Dorsolateral prefrontal cortex (tissue), 122 donors: ENCODE measurements at places on chromosomes 13 and 19. TPM values are rescaled to one million over a fixed set of nuclear protein-coding genes. Genes with fewer than 3 reads are reported as not detected.

CRB3 gene
- not detected for total RNA-seq

ADGRE3 gene
- not detected for total RNA-seq

TRPC4 gene
- total RNA-seq: 4.9 TPM

SPIB gene
- not detected for total RNA-seq

GRCh38 chr13:78958006-78958405 lies 299.1 kb upstream of the OBI1 start:
- DNase-seq: no peak

DNA sequence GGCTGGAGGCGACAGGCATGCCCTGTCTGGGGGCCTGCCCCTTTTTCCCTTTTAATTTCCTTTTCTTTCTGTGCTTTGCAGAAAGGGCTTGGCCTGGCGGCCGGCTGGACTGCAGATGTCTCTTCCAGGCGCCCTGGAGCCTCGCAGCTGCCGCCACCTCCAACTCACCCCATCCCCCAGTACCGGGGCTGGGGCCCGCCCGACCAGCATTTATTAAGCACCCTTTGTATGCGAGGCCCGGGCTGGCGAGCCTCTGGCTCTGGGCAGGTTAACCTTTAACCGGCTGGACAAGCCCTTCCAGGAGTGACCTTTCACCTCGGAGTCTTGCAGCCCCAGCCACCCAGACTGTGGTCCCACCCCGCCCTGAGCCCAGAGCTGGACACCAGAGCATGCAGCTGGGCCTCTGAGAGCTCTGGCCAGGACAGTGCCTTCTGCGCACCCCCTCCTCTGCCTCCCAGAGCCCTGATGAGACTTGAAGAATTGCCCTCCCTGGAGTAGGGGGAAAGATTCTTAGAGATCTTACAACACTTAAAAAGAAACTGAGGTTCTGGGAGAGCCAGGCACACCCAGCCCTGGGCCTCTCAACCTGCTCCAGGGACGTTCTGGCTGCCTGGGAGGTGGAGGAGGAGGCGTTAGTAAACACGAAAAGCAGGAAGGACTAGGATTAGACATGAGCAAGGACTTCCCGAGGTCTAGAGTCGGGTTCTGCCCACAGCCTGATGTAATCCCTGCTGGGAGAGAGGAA lies 1.1 kb upstream of the NR2F6 start:
- DNase-seq: no peak

GRCh38 chr19:12112701-12113100 lies 27.4 kb downstream of the ZNF20 start:
- no peak for DNase-seq

- DNase-seq: peak; percentile 49
These were observed 10.0 kb downstream of the ARHGAP45 start for GRCh38 chr19:1076951-1077350.

DNA sequence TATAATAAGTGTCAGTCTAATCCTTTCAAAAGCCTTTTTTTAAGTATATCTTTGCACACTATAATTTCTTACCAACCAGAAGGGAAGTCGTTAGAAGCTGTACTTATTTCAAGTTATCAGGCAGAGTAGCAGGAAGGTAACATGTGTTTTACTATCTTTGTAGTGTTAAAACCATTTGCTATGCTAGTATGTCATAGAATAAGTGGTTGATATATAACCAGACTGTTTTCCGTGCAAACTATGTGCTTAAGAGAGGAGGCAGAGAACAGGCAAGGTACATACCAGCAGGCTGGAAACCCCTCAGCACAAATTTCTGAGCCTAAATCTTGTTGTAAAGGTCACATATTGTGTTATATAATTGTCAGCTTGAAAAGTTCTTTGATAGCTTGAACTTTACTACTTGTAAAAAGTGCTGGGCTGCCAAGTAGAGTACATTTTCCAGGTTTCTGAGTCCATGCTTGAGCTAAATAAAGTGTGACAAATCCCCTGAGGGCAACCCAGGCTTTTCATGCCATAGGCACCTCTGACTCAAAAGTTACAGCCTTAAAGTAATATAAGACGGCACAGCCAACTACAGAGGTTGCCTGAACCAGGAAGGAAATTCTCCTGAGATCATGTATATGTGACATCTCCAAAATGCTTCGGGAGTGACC lies 1297.4 kb downstream of the PCDH9 start:
- no peak for DNase-seq

DNA sequence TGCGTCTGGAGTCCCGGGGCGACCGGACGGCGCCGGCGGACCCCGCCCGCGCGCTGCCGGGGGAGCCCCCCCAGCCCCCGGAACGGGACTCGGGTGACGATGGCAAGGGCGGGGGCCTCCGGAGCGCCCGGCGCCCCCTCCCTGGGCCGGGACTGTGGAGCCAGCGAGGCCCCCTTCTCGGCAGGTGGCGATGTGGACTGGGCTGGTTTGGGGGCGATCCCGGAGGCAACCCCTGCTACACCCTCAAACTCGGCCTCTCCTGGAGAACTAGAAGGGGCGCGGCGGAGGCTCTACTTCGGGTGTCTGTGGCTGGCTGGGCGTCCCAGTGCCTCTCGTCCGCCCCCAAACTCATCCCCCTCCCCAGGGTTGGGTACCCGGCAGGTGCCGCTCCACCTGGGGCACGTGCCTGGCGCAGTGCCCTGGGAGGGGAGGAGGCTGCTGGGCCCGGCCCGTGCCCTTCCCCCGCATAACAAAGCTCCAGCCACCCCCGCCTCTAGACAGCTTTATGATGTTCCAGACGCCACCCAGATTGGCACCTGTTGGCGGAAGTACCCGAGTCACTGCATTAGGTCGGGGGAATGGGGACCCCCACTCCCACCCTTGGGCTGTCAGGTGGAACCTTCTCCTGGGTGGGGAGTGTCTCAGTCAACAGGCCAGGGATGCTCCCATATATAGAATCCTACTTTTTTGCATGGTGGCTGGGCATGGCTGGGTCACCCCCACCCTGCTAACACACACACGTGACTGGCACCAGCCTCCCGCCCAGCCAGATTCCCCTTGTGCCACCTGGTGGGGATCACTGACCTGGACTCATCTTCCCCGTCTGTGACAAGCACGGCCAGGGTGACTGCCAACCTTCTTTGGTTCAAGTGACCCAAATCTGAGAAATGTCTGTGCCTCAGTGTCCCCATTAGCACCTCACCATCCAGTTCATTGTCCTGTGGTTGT lies 722 bp downstream of the PKN1 start:
- no peak for DNase-seq

- no peak for DNase-seq
These were observed 3.4 kb upstream of the NUP62 start for GRCh38 chr19:49932731-49933131.
